Suppressor macrophage treated with lipopolysaccharide for 1 hour (primary cell): ENCODE measurements at places on chromosomes 7 and 10.

- DNase-seq, result no peak
Measured at GRCh38 chr10:124666494-124666893, 77.7 kb downstream of the FAM53B start.

GRCh38 chr10:11616021-11616420 is 4.6 kb upstream of the USP6NL start:
- DNase-seq, result peak; percentile 47

DNA sequence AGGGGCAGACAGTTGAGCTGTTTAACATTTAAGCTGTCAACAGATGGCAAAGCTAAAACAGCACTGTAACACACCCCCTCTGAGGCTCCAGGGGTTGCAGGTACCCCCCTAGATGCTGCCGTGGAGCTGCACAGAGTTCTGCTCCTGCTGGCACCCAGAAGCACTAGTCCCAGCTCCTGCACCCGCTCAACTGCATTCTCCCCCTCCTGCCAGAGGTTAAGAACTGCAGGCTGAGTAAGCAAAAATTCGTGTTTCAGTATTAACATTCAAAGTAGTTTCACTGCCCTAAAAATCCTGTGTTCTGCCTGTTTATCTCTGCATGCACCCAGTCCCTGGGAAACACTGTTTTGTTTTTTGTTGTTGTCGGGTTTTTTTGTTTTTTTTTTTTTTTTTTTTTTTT is 790.8 kb upstream of the KCND2 start:
- peak; percentile 3 for DNase-seq

- no peak for DNase-seq
Measured at GRCh38 chr7:40234046-40234445, 99.2 kb downstream of the SUGCT start.

- no peak for DNase-seq
Measured at GRCh38 chr7:7693881-7694280, 24.5 kb downstream of the RPA3 start.

DNA sequence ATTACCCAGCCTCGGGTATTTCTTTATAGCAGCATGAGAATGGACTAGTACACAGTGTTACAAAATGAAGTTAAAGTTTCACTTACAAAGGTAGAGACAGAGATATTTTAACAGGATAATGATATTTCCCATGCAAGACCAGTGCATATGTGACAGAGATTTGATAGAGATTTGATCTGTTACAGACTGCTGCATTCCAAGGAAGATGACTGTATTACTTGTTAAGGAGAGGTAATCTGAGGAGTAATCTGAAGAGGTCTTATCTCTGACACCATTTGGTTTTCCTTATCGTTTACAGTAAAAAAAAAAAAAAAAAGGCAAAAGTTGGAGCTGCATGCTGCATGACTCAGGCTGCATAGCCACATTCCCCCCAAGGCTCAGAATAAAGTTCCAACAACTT is 289.6 kb downstream of the POM121L12 start:
- no peak for DNase-seq

- DNase-seq, result no peak
Measured at GRCh38 chr7:24341691-24342413, 57.9 kb downstream of the NPY start.

- DNase-seq, result no peak
Measured at GRCh38 chr7:29562307-29562706, 1.3 kb upstream of the PRR15 start.

- DNase-seq, result no peak
Measured at GRCh38 chr7:66256281-66256680, 51.1 kb downstream of the TPST1 start.

GRCh38 chr10:132990684-132991545 is 48.5 kb upstream of the CFAP46 start:
- no peak for DNase-seq

- no peak for DNase-seq
Measured at GRCh38 chr10:118944959-118945633, 84.4 kb upstream of the NANOS1 start.

DNA sequence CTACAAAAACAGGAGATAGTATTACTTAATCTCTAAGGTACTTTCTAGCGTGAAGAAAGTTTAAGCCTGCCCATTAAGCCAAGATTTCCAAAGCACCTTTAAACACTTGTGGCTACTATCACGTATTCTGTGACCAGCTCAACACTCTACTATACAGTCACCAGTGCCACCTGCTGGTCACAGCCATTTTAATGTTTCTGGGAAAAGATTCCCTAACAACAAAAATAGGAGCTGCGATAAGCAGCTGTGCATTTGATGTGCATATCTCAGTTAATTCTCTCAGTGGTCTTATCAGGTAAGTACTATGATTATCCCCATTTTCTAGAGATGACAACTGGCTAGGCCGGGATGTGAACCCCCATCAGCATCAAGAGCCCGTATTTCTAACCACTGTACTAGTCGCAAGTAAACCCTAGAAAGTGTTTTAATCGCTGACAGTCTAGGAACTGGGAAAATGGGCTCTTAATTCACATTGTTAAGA is 860 bp downstream of the SEC31B start:
- DNase-seq, result peak; percentile 79

GRCh38 chr7:56639173-56639746 is 493.0 kb downstream of the ZNF479 start:
- no peak for DNase-seq

- no peak for DNase-seq
Measured at GRCh38 chr10:31578181-31578852, 259.3 kb downstream of the ZEB1 start.

GRCh38 chr7:138235207-138235606 is 158.9 kb downstream of the AKR1D1 start:
- no peak for DNase-seq

DNA sequence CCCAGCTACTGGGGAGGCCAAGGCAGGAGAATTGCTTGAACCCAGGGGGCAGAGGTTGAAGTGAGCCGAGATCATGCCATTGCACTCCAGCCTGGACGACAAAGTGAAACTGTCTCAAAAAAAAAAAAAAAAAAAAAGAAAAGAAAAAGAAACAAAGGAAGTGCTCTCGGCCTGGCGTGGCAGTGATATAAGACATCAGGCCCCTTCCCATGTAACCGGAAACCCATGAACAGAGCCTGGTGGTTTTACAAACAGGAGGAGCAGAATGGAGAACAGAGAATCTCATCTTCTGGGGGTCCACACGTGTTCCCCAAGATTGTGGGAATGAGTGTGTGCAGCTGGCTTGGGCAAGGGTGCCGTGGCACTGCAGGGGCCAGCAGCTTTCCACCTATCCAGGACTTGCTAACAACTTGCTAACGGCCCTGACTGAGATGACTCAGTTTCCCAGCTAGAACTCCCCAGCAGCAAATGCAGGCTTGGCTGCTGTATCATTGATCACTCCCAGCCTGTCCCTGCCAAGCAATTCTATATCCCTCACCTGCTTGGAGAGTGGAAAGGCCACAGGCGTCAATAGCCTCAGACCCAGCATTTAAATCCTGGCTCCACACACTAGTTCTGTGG is 103.0 kb downstream of the COL26A1 start:
- DNase-seq, result peak; percentile 21

DNA sequence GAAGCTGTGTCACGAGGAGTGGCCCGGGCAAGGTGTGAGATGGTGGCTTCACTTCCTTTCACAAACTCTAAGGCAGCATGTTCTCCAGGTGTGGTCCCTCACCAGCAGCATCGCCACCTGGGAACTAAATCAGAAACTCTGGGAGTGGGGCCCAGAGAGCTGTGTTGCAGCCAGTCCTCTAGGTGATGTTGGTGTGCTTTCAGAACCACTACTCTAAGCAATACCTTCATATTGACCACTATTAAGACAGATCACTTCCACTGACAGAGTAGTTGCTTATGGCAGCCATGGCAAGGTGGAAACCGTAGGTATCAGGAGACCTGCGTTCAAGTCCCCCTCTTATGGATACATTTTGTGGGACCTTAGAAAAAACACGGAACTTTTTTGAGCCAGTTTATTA is 495.8 kb upstream of the GALNT17 start:
- DNase-seq, result no peak

DNA sequence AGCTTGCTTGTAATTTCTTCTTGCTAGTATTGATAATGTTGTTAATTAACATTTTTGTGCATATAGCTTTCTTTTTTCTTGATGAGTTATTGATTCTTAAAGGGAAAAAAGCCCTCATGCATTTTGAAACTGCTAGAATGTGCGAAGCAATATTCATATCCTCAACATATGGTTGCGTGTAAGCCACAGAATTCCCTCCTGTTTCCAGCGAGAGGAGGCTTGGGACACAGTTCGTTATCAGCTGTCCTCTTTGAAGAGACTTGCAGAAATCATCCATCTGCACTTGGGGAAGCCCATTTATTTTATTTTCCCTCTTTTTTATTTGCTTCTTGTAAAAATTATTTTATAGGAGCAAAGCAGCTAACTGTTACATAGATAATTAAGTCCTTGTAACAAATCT is 398.0 kb downstream of the ADRA2A start:
- DNase-seq, result no peak

DNA sequence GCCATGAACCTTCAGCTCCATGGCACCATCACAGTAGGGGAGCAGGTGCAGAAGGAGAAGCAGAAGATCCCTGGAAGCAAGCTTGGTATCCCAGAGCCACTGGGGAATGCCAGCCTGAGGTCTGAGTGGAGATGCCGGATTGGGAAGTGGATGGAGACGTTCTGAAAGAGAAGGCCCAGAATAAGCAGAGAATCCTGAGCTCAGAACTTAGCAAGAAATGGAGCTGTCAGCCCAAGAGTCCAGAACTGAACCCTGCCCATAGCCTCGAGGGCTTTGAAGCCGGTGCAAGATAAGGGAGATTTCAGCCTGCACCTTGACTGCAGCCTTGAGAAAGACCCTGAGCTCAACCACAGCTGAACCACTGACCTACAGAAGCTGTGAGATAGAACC is 13.9 kb upstream of the GDF10 start:
- DNase-seq, result no peak

- no peak for DNase-seq
Measured at GRCh38 chr7:151218170-151218569, 7.9 kb upstream of the H2BK1 start.

DNA sequence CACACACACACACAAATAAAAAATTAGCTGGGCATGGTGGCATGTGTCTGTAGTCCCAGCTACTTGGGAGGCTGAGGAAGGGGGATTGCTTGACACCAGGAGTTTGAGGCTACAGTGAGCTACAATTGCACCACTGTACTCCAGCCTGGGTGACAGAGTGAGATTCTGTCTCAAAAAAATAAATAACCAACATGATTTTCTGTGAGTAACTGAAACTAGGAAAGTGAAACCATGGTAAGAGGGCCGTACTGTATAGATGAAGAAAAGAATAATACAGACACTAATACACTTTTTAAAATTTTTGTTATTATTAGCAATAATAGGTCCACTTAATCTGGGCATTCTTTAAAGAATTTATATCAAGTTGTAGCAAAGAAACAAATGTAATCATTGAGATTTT is 170.9 kb downstream of the HGF start:
- DNase-seq, result no peak

GRCh38 chr10:96858038-96858705 is 26.1 kb downstream of the LCOR start:
- no peak for DNase-seq

DNA sequence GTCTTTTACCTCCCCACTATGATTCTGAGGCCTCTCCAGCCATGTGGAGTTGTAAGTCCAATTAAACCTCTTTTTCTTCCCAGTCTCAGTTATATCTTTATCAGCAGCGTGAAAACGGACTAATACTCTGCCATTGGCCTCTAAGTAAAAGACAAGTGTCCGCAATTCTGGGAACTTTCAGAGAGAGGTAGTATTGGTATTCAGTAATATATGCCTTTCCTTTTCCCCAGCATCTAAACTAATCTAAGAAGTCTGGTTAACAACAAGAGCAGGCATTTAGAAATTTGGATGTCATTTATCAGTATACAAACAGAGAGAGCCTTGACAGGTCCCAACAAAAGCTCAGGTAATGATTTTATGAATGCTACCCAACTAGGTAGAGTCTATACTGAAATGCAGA is 95.2 kb downstream of the ATE1 start:
- DNase-seq, result no peak

DNA sequence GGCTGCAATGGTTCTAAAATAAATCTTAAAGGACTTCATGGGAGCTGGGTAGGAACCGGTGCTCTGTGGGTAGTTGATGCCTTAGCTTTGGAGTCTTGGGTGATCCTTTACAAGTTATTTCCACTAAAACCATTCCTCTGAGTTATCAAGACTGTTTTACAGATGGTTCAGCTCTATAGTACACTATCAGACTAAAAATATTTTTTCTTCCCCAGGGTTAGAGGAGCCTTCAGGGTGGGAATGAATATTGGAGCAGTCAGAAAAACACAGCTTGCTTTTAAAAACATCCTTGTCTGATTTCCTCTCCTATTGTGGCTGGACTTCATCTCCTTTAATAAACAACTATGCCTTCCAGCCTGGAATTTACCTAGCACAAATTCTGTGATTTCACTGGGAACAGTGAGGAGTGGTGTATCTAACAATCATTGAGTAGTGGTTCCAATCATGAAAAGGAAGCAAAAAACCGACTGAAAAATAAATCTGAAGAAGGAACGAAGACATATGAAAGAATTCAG is 102.6 kb upstream of the AFAP1L2 start:
- DNase-seq, result no peak

GRCh38 chr7:83799333-83799732 is 150.4 kb upstream of the SEMA3E start:
- DNase-seq, result no peak

GRCh38 chr7:6167587-6168476 is 104.6 kb downstream of the CYTH3 start:
- no peak for DNase-seq

DNA sequence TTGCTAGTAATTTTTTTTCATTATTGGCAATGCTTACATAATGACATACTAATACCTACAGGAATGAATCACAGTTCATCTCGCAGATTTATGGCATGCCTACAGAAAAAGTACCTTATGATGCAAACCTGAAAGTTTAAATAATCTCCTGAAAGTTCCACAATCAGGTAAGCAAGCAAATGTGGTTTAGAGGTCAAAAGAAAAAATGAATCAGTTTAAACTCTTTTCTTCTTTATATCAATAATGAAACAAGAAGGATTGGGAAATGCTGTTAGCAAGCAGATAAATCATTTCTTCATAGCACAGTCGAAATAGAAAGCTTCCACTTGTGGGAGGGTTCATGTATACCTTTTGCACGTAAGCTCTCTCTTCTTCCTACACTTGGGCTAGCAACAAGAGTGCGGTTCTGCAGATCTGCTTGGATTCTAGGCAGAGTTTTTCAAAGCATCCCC is 53.7 kb upstream of the MTPN start:
- no peak for DNase-seq

DNA sequence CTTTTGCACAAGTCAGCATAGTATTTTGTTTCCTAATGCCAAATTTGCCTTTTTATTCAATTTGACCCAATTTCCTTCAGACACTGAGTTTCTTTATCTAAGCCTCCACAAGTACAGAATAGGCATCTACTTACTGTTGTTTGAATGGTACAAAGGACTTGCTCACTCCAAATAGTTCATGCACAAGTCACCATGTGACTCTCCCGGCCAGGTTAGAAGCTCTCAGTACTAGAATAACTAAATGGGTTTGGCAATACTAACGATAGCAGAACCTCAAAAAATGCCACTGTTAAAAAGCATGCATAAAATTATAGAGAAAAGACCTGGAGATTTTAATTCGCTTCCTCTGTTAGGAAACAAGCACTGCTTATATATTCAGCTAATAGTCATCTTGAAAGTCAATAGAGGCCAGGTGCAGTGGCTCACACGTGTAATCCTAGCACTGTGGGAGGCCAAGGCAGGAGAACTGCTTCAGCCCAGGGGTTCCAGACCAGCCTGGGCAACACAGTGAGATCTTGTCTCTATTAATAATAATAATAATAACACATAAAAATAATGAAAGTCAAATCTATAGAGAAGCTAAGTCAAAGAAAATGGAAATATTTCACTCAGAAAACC is 335.8 kb upstream of the MBL2 start:
- no peak for DNase-seq

GRCh38 chr10:51915031-51915542 is 215.7 kb upstream of the CSTF2T start:
- no peak for DNase-seq
